ENCODE measurements at places on chromosomes 4 and X.

- DNase-seq = no peak
These were observed 768.2 kb downstream of the CENPC start for GRCh38 chr4:66777097-66777496.

- no peak for DNase-seq
These were observed 412.4 kb downstream of the DMD start for GRCh38 chrX:32798990-32799389.

GRCh38 chr4:18479825-18480224 lies 458.3 kb upstream of the LCORL start:
- no peak for DNase-seq

GRCh38 chr4:89064848-89065247 lies 7.9 kb upstream of the FAM13A start:
- DNase-seq = no peak

DNA sequence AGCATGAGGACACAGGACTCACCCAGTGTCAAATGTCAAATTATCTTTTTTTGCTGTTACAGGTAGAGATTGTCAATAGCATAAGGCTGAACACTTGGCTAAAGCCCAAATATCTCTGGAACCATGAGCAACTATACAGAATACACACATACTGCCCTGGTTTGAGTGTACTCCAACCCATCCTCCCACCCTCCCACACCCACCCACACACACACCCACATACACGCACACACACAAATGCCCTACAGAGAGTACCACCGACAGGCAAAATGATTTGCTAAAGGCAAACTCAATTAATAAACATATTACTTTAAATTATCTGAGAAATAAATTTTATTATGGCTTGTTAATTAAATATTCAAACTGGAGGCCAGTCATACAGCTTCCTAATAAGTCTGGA lies 173.1 kb upstream of the MAP3K15 start:
- DNase-seq = no peak

DNA sequence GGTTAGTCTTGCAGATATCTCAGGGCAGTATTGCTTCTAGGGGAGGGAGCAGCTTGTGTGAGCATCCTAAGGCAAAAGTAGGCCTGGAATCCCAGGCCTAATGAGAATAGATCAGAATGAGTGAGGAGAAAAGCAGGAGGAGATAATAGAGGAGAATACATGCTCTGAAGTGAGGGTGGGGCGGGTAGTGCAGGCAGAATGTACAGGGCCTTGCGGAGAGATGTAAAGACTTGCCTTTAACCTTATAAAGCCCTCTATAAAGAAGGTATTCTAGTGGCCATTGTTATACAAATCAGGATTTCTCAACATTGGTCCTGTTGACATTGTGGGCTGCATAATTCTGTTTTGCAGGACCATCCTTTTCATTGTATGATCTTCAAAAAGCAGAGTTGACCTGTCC lies 855.3 kb downstream of the PCDH7 start:
- DNase-seq = no peak

DNA sequence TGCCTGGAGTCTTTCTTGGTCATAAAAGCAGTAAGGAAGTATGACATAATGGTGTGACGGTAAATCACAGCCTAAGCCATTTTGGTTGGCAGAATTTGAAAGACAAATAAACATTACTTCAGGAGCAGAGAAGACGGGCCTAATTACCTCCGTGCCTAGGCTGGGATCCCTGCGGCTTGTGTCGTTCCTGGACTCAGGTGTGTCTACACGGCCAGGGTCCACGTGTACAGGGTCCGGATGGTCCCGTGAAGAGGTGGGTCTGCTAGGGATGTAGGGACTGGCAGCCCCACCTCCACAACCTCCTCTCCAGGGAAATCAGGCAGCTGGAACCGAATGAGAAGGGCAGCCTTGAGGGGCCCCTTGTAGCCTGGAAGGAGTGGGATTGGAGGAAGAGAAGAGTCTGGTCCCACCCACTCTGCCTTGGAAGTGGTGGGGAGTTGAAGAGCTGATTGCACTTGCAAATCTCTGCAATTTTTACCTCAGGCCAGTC lies 55.4 kb upstream of the PLAC1 start:
- no peak for DNase-seq

GRCh38 chrX:65601530-65602220 lies 65.8 kb upstream of the MSN start:
- DNase-seq = no peak

DNA sequence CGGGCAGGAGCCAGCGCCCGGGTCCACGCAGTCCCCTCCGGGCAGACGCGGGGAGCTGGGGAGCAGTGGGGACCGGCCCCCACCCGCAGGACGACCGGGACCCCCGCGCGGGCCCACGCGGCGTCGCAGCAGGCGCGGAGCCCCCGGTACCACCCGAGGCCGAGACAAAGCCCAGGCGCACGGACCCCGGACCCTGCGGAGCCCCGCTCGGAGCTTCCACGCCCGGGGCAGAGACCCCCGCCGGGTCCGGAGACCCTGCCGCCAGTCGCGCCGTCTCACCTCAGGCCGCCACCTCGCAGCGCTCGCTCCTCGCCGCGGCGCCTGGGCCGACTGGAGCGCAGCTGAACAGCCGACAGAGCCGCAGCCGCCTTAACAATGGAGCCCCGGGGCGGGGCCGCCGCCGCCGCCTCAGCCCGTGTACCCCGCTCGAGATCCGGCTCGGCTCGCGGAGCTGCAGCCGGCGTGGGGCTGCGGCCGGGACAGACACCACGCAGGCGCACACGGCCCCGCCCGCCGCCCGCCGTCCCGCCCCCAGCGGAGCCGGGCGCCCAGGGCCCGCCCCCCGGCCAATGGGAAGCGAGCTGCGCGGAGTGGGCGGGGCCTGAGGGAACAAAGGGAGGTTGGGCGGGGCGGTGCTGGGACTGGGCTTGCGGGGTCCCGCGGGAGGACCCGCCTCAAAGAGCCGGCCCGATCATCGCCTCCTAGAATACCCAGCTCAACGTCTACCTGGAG lies at the start of gene AFAP1:
Gene AFAP1, minus strand, starts transcription at position 485 of the 732 bp plus-strand sequence. CDS start 67,783 bp downstream, outside the sequence.
- peak; percentile 91 for DNase-seq

- DNase-seq = peak; percentile 39
These were observed 21.9 kb upstream of the SPON2 start for GRCh38 chr4:1194010-1194900.
